Activated CD8-positive, alpha-beta memory T cell treated with anti-CD3 and anti-CD28 coated beads, Interleukin-2, amount 10 ng/mL, durations not matched to agents 7 days and 5 days (primary cell): ENCODE measurements at places on chromosomes 1 and 21. TPM values are rescaled to one million over a fixed set of nuclear protein-coding genes. Genes with fewer than 3 reads are reported as not detected.

TEDDM1 gene
- total RNA-seq = not detected

YOD1 gene
- 9.7 TPM for total RNA-seq

RPTN gene
- not detected for total RNA-seq

CD101 gene
- 1.4 TPM for total RNA-seq

OR2AK2 gene
- total RNA-seq = not detected

LCE3E gene
- not detected for total RNA-seq
